ENCODE measurements at places on chromosomes 7 and 10.

DNA sequence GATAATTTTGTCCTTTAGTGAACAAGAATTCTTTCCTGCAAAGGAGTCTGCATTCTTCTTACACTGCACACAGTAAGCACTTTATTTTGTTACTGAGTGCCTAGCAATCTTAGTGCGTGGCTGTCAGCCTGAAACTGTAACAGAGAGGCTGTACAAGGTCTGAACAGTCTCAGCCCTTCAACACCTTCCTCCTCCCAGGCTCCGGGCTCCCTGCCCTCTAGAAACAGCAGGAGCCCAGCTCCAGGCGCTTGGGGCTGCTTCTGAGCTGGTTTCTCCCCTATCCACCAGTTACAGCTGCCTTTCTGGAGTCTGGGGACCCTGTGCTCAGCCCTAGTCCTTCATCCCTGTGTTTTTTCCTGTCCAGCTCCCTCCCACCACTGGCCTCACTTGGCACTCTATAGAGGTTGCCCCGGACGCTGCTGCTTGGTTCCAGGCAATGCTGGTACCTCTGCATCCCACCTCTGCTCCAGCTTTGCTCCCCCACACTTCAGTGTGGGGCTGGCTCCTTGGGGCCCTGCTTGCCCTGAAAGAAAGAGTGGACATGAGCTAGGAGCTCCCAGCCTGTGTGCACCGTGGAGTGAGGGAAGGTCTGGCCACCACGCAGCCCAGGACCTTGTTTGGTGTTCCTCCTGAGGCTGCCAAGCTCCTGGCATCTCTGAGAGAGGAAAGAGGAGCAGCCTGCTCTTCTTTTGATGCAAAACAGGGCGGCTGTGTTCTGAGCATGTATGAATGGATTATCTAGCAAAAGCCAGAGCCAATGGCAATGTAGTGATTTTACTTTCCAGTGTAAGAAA lies 251.2 kb upstream of the GRB10 start:
- no peak for DNase-seq

GRCh38 chr7:23713285-23714149 lies 3.5 kb downstream of the STK31 start:
- DNase-seq, result no peak

GRCh38 chr7:106285855-106286492 lies 1.2 kb upstream of the NAMPT start:
- no peak for DNase-seq

GRCh38 chr10:94223702-94224370 lies 138.9 kb downstream of the NOC3L start:
- no peak for DNase-seq

GRCh38 chr7:33841705-33842129 lies 63.6 kb upstream of the BMPER start:
- DNase-seq, result no peak

GRCh38 chr10:24661376-24661775 lies 62.3 kb downstream of the ARHGAP21 start:
- no peak for DNase-seq
